ENCODE measurements at places on chromosomes 6 and 20.

GRCh38 chr6:73610444-73611275 is 43.1 kb downstream of the SLC17A5 start:
- DNase-seq, result no peak

- no peak for DNase-seq
These were observed 223.9 kb downstream of the PRL start for GRCh38 chr6:22072949-22073348.

DNA sequence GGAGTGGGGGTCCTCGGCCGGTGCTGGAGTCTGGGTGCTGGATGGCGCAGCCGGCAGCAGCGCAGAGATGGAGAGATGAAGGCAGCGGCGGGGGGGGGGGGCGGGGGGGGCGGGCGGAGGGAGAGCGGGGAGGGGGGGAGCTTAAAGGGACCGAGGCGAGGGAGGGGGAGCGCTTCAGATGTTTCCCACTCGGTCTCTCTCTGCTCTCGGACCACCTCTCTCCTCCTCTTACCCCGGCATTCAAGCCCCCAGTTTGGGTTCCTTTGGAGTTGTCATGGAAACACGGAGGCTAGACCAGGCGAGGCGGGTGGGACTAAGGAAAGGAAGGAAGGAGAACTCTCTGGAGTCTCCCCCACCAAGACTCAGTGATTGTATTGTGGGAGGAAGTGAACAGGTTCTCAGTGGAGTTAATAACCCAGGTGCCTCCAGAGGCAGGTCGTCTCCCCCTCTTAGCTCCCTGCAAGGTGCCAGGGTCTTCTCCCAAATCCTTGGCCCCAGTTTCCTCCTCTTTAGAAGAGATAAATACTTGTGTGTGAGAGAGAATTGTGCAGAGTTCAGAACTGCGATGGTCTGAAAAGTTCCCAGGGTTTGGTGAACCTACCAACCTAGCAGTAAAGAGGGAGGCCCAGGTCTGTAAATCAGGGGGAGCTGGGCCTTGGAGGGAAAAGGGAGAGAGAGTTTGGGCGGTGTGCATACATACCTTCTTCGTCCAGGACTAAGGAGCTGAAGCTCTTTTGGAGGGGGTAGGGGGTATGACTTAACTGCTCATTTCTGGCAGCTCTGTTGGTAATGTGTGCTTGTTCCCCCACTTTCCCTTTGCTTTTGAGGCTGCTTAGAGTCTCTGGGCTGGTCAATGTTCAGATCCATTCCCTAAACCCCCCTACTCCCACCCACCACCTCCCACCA is at the start of gene PRRT1:
PRRT1 (minus strand) TSS at position 77 of the 906 bp plus-strand sequence. CDS start 112 bp downstream, outside the sequence.
- no peak for DNase-seq

GRCh38 chr6:38012573-38012972 is 193.0 kb downstream of the ZFAND3 start:
- DNase-seq, result no peak

- DNase-seq, result no peak
These were observed 140.8 kb downstream of the ALDH8A1 start for GRCh38 chr6:134809130-134809529.

DNA sequence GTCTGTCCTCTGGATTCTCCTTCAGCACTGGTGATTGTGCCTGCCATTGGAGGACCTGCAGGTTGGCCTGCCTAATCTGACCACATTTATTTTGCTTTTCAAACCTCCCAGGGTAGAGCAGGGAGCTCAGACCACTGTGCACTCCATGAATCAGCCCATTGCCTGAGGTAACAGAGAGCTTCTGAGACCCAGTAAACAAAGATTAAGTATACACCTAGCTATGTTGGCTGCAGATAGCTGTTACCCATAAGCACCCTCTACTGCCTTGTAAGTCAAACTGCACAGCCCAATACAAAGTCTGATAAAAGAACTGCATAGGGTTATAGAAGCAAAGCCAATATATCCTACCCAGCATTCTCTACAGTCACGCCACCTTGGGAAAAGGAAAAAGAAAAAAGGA is 338.7 kb downstream of the HTR1B start:
- no peak for DNase-seq

DNA sequence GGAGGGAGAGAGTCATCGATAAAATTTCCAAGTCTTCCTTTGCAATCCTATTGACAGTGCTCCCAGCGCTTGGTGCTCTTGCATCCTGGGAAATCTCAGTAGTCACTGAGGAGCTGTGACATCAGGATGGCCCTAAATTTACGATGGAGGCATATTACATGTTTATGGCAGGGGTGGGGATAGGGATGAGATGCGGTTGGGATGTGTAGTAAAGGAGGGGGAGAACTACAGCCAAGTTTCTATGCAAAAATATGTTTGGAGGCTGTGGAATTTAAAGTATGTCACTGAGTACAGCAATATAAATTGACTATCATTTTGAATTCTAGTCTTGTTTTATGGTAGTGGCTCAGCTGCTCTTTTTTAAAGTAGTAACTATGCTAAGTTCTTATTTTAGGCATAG is 544.9 kb downstream of the PKHD1 start:
- no peak for DNase-seq

DNA sequence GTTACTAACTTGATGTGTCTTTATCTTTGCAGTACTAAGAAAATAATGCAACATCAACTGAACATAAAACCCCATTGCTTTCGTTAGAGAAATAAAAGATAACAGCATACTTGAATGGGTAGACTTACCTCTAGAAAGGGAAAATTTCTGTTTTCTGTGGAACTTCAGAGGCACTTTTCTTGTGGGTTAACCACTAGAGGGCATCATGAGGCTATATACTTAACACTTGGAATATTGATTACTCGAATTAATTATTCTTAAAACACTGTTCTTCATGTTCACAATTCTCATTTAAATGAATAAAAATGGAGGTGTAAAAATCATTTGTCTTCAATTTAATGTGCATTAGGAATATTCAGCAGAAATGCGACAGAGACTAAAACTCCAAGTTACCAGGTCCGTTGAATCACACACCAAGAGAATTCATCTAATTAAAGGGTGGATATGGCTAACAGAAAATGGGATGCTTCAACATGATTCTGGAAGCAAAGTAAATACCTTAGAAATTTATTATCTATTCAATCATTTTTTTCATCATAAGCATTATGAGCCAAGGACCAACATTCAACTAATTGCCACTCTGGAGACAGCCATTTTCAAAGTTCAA is 330.8 kb upstream of the PREP start:
- no peak for DNase-seq

DNA sequence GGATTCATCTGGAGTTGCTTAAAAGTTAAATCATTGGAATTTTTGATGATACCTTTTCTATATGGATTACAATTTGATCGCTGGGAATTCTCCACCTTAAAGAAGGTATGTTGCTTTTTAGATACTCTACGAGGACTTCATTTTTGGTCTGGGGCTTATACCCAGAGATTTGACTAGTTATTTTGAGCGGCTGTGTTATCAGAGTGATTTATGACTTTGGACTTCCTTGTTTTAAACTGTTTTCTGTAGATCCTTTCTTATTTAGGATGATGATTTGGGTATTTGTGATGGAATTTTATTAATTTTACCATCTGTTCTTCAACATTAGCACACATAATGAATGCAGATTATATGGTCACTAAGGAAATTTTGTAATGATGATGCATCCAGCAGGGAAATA is 75.2 kb downstream of the SOX4 start:
- no peak for DNase-seq

DNA sequence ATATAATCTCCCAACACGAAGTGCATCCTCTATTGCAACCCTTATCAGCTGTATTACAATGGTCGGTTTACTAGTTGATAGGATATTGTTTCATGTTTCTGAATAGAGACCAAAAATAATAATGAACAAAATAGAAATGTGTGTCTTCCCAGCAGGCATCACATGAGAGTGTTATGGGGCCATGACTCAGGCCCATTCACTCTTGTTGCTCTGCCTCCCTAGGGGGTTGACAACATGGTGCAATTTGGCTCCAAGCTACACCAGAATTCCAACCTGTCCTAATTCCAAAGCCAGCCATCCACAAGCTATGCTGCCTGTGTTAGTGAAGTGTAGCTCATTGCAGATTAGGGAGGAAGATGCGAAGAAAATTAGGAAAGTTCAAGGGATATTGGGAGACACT is 13.1 kb upstream of the SAYSD1 start:
- no peak for DNase-seq

DNA sequence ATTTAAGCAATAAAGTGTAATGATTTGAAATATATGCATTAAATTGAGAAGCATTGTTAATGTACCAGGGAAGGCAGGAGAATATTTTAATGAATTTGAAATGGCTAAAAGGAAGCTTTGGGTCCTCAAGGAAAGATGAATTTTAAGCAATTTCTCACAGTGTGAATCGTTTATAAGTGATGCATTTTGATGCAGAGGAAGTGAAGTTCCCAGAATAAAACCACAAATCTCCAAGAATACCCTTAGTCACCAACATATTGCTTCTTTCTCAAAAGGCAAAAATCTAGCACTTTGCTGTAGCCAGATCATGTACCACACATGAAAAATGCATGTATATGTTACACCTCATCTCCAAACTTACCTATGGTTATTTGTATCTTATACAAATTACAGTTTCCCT is 11.7 kb downstream of the TPD52L1 start:
- DNase-seq, result no peak

GRCh38 chr20:45322952-45323383 is 14.9 kb upstream of the MATN4 start:
- no peak for DNase-seq

GRCh38 chr20:50037123-50037522 is 54.3 kb downstream of the SNAI1 start:
- DNase-seq, result no peak

DNA sequence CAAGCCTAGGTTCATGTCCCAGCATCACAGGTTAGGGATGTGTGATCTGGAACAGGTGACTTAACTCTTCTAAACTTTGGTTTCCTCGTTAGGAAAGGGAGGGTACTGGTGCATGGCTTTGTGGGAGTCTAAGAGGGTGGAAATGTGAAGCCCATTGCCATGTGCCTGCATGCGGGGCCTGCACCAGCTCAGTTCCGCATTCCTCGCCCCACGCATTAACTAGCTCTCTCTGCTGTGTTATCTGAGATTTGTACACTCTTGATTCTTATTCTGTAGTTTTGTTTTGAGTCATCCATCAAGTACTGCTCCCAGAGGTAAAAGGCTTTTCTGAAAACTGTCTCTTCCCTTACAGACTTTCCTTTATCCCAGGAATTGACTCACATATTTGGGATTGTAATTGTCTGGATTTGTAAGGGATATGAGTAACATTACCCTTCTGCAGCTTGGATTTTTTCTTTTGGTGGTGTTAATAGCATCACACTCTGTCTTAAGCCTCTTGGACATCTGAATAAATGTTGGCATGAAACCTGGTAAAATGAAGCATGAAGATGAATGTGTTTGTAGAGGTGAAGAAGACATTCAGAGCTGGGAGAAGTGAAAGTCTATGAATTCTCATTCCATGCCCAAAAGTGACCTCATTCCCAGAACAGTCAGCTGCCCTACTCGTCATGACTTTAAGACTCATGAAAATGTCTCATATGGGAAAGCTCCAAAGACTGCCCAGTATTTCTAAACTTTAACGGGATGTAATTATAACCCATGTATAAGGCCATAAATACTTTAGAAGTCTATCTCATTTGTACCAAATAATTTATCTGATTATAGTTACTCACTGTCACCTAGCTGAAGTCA is 357.3 kb downstream of the FOXA2 start:
- no peak for DNase-seq

DNA sequence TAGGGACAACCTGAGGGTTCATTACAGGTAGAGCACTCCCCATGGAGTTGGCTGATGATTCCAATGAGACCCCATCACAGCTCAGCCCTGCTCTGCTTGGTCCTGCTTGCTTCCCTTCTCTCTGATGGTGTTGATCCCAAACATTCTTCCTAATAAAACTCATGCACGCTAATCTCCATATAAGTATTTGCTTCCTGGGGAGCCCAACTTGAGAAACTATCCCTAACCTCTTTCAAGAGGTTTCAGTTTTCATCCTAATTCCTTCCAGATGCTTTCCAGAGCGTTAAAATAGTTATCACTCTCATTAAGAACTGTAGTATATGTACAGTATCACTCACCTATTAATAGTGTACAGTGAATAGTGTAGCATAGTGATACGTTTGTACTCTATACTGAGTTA is 68.1 kb downstream of the EPHA7 start:
- no peak for DNase-seq

- DNase-seq, result no peak
These were observed 83.9 kb downstream of the KCNB1 start for GRCh38 chr20:49398401-49399144.

DNA sequence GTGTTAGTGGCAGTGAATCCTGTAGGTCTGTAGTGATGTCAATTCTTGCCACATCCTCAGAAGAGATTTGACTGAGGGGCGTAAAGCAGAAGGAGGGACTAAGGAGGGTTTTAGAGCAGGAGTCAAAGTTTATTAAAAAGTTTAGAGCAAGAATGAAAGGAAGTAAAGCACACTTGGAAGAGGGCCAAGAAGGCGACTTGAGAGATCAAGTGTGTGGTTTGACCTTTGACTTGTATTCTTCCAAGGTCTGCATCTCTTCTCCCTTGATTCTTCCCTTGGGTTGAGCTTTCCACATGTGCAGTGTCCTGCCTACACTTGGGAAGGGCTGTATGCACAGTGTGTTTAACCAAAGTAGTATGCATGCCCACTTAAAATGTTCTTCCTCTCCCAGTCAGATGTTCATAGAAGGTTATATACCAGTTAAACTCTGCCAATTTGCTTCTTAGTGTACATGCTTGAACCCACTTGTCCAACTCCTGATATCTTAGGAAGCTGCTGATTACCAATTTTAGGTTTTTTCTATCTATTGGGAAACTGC is 627.6 kb downstream of the MMUT start:
- DNase-seq, result no peak

GRCh38 chr20:48750941-48751635 is 76.7 kb downstream of the PREX1 start:
- DNase-seq, result no peak

GRCh38 chr6:119602215-119603178 is 252.9 kb upstream of the MAN1A1 start:
- DNase-seq, result peak; percentile 28

DNA sequence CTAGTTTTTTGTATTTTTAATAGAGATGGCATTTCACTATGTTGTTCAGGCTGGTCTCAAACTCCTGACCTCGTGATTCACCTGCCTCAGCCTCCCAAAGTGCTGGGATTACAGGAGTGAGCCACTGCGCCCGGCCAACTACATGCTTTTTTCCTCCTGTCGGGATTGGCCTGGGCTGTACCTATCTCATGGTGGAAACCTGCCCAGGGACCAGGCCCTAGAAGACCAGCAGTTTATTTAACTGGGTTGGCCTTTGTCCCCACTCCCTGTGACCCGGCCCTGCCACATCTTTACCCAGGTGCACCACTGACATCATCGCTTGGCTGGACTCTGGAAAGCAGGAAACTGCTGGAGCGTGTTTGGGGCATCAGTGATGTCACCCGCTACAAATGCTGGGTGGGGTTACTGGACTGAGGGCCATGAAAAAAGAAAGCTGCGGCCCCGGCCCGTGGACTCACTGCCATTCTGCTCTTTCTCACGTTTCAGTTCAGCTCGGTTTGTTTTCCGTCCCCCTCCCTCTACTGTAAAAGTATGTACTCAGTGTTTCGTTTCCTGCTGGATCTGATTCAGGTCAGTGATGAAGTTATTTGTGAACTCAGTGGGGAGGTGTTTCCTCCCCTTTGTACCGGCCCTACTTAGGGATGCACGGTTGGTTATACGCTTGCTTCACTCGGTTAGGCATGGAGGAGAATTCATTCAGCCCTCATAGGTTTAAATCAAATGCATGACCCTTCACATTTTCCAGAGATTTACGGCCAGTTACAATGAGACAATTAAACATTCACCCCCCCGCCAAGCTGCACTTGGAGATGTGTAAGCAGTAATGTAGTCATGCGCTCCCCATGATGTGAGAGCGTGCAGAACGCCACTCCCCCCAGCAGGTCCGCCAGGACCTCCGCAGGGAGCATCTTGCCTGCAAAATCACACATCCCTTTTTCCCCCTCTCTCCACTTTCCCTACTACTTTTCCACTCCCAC is 179.3 kb downstream of the MTHFD1L start:
- no peak for DNase-seq
